ENCODE measurements at places on chromosomes 5 and 9.

GRCh38 chr5:143638654-143639053, 173.3 kb upstream of the HMHB1 start:
- no peak for DNase-seq

DNA sequence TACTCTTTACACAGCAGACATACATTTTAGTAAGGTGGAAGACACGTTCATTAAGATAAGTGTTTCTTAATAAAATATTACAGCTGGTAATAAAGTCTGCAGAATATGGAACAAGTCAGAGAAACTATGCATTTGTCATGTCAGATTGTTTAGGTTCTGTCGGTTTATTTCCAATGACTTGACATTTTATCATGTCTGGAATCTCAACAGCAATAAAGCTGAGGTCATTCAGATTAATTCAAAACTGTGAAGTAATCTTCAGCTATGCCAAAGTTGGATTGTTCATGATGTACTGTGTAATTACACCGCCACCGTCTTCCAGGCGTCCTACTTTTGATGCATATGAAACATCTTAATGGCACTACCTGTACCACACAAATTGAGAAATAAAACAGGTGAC, 1032.6 kb downstream of the CDH12 start:
- DNase-seq: no peak

DNA sequence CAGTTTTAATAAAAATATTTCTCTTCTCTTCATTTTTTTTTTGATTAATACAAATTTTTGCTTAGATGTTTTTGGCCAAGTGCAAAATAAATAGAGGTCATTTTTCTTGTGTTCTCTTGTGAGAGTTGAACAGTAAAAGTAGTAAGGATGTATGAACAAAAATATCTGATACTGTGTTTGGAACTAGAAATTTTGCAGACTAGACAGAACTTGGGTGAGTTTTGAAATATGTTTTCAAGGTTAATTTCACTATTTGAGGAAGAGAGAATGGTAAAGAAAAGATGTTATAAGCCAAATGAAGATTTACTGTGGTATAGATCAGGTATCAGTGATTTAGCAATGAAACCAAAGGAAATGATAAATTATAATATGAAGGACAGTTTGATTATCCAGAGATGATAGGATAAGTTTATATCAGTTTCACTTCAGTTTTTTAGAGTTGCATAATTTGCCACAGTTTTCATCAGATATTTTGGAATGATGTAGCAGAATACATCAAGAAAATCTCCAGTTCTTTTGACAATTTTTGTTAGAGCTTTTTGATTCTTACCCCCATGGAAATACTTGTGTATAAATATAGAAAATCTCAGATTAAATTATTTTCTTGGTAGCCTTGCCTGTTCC, 147.9 kb upstream of the VCAN start:
- DNase-seq: no peak

DNA sequence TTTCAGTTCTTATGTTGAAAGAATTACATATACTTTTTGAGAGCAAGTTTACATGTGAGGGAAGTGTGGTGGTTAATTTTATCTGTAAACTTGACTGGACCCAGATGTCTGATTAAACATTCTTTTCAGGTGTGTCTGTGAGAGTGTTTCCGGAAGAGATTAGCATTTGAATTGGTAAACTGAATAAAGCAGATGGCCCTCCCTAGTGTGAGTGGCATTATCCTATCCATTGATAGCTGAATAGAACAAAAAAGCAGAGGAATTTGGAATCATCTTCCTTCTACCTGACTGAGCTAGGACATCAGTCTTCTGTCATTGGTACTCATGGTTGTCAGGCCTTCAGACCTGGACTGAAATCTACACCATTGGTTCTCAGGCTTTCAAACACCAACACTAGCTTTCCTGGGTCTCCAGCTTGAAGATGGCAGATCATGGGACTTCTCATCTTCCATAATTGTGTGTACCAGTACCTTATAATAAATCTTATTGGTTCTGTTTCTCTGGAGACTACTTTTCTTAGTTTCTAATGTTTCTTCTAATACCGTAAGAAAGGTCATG, 36.6 kb downstream of the NREP start:
- no peak for DNase-seq

GRCh38 chr5:126172812-126173211, 250.4 kb upstream of the GRAMD2B start:
- no peak for DNase-seq

DNA sequence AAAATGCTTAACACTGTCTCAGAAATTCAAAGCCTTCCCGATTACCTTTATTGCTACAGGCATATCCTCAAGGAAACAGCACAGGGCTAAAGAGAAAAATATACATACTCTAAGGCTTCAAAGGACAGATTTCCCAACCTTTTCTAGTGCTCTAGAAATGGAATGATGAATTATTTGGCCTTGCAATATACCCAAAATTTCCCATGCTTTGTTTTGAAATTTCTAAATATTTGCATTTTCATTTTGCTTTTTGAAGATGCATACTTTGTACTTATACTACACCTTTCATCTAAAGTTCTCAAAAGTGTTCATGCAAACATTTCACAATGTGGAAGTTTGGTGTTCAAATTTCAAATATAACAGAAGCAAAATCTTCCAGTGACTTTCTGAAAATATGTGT, 312.7 kb upstream of the PDE4D start:
- DNase-seq: no peak

- DNase-seq: peak; percentile 3
Observed at GRCh38 chr5:60586307-60586901, 113.6 kb downstream of the DEPDC1B start.

GRCh38 chr5:32589942-32590869, 4.8 kb downstream of the SUB1 start:
- DNase-seq: no peak

DNA sequence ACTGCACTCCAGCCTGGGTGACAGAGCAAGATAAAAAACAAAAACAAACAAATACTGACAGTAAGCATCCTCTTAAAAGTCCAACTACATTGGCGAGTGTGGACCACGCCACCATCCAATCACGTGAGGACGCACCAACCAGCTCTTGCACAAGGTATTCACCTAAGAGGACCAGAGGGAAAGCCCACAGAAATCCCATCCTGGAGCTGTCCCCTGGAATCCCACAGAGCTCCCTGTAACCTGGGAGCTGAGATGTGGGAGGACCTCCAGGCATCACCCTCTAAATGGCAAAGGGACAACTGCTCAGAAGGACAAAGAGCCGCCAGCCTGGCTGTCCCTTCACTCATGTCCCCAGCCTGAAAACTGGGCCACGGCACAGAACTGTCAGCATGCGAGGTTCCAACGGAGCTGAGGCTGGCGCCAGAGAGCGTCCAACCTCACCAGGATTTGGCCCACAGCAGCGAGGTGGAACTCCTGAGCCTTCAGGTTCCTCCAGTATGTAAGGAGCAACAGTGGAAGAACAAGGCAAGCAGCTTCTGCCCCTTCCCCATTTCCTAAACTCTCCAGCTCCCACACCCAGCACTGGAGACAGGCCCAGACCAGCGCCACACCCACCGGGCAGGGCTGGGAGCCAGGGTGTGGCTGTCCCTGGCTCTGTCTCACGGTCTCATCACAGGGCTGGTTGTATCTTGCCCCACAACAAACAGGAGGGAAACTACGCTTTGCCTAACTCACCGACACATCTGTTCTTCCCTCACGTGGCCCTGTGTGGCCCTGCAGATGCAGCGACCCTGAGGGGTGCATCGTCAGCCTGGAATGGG, 15.2 kb downstream of the IPPK start:
- no peak for DNase-seq

DNA sequence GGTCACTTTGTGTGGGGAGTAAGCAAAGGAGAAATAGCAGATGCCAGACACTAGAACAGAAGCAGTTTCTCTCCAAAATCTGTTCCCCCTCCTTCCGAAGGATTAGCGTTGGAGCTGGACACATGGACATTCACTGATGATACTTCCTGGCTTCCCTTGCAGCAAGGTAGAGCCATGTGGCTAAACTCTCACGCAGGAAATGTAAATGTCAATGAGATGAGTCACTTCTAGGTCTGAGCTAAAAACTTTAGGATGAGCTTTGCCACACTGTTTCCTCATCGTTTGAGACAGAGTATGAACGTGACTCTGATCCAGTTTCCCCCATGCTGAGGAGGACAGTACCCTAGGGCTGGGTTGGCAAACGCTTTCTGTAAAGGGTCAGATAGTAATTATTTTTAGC, 5.1 kb downstream of the BHMT2 start:
- DNase-seq: peak; percentile 18

DNA sequence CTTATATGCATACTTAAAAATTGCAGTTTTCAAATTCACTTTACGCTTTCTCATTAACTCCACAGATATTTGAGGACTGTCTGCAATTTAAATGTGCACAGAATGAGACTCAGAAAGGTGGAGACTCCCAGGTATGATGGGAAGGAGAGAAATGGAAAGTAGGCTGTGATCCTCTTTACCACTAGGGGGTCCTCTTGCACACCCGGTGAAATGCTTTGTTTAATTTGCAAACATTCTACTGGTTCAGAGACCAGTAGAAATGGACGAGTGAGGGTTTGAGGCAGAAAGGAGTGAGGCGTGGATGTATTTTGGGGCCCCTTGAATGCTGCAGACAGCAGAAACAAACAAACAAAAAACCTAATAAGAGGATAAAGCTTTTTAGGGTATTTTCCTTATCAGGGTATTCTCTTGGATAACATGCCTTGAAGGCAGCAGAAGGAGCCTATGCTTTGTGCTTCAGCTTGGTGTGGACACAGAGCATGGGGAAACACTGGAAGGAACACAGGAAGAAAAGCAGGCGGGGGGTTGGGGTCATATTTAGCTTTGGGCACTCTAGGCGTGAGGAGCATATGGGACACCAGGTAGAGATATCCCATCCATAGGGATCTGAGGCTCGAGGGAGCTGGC, 410.1 kb downstream of the DMRT2 start:
- DNase-seq: no peak

- DNase-seq: peak; percentile 39
Observed at GRCh38 chr9:76302947-76303550, 91.2 kb downstream of the RFK start.

GRCh38 chr5:33934176-33934575, 2.0 kb upstream of the RXFP3 start:
- no peak for DNase-seq

GRCh38 chr5:174145821-174146220, 100.3 kb downstream of the NSG2 start:
- no peak for DNase-seq

- no peak for DNase-seq
Observed at GRCh38 chr5:15600035-15600434, 100.1 kb downstream of the FBXL7 start.

DNA sequence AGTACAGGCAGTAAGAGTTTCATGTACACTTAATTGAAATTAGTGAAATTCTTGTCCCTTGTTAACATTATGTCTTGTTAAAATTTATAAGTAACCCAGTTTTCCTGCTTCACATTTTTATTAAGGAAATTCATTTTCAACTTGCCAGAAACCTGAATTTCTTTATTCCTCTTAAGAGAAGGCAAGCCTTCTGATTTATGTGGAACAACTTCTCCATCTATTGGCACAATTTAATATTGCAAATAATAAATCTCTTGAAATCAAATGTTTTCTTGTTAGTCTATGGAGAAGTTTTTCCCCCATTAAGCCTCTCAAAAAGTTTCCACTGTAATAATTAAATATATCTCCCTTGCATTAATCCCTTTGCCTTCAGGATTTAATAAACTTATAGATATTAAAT, 33.8 kb upstream of the ACO1 start:
- DNase-seq: no peak

GRCh38 chr5:111242606-111243005, 18.4 kb downstream of the CAMK4 start:
- DNase-seq: no peak

- no peak for DNase-seq
Observed at GRCh38 chr5:116076496-116076895, 8.3 kb upstream of the COMMD10 start.

GRCh38 chr9:94911986-94912635, 185.6 kb downstream of the AOPEP start:
- DNase-seq: no peak

GRCh38 chr5:85288914-85289313, 904.2 kb upstream of the EDIL3 start:
- DNase-seq: no peak

- DNase-seq: no peak
Observed at GRCh38 chr5:163910226-163910625, 404.8 kb downstream of the MAT2B start.

GRCh38 chr5:124480022-124480421, 266.4 kb downstream of the ZNF608 start:
- DNase-seq: no peak

GRCh38 chr9:134369416-134370212, 43.4 kb downstream of the RXRA start:
- DNase-seq: no peak

DNA sequence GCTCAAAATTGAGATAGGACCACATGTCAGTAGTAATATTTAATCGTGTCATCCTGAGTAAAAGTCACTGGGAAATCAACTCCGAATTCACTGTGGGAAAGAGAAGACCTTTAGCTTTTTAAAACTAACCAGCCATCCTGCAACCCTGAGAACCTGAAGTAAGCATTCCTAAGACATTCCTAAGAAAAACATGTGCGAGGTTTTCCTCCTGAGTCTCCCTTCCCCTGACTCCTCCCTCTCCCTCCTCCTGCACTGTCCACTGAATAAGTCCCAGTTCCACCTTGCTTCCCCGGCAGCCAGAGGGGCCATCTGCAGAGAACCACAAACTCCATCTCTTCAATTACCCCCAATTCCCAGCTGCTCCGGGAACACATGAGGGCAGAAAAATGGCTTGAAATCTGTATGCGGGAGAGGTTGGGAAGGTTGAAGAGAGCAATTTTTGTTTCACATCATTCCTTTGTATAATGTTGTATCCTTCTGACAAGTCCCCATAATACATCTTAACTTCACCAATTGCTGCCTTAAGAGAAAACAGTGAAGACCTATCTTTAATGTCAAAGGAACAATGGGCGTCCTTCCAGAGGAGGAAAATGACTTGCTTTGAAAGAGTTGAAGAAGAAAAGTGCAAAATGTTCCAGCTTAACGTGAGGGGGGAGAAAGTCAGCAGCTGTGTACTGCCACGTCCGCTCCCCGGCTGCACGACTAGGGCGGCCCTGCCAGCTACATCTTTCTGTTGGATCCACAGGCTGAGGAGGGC, 186.3 kb downstream of the ZNF462 start:
- no peak for DNase-seq

GRCh38 chr5:71533615-71534014, 53.5 kb upstream of the MCCC2 start:
- DNase-seq: no peak

DNA sequence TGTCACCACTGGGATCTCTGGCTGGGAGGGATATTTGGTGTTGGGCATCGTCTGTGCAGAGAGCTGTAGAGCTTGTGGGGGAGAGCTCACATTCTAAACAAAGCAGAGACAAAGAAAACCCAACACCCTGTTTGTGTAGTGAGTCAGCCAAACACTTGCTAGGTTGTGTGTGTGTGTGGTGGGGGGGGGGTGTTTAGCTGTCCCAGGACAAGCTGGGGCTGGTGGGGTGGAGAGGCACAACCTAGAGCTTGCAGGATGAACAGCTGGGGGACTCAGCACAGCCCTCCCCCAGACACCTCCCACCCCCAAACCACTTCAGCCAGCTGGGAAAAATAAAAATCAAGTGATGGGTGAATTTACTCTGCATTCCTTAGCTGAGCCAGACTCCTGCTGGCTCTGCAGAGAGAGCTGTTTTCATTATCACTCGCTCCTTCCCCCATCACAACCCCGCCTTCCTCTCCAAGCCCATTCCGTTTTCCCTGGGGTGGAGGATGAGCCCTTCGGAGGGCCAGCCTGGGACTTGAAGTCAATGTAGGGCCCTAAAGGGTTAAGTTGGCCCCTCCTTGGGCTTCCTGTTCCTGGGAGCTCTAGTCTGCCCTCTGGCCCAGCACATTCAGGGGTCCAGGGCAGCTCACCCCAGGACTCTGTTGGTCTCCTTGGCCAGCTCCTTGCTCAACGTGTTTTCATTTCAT, 2.6 kb downstream of the OLFML2A start:
- DNase-seq: peak; percentile 63
